Endothelial cell of umbilical vein (primary cell): ENCODE measurements at places on chromosomes 7 and 10. TPM values are rescaled to one million over a fixed set of nuclear protein-coding genes. Genes with fewer than 3 reads are reported as not detected.

Gene LGI1
- total RNA-seq: not detected in 2 replicates

Gene SEM1
- 81.6 and 94.7 TPM in 2 replicates for total RNA-seq

Gene SLC35G1
- total RNA-seq: 3.3 and 4.1 TPM in 2 replicates

Gene RTKN2
- total RNA-seq: 4.8 and 5.5 TPM in 2 replicates

Gene GALNT17
- not detected in 2 replicates for total RNA-seq

Gene ZNF425
- total RNA-seq: 0.93 and 2.0 TPM in 2 replicates

DNA sequence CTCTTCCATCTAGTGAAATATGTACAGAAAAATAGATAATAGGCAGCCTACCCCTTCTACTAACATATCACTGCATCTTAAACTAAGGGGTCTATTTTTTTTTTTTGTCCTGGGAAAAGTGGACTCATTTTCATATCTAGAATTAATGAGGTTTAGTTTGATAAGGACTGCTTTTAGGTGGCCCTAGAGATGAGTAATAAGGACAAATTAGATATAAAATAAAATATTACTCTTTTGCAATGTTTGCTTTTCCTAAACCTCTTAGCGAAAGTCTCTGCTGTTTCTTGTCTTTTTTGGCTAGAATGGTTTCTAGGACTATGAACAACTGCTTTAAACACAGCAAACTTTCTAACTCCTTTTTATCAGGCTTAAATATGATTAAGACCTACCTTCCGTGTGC, 83.7 kb downstream of the CACNB2 start:
- H3K4me3 ChIP-seq: no peak overlapping the region
- DNase-seq: no peak
- H3K27ac ChIP-seq: no peak overlapping the region
- no peaks in the 10 kb centered on the region for H3K36me3 ChIP-seq

DNA sequence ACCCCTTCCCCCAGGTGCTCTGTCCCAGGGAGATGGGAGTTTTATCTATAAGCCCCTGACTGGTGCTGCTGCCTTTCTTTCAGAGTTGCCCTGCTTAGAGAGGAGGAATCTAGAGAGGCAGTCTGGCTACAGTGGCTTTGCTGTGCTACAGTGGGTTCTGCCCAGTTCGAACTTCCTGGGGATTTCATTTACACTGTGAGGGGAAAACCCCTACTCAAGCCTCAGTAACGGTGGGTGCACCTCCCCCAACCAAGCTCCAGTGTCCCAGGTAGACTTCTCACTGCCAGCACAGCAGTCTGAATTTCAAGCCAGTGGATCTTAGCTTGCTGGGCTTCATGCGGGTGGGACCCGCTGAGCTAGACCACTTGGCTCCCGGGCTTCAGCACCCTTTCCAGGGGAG, 143.5 kb upstream of the IMMP2L start:
- H3K36me3 ChIP-seq: no peaks in the 10 kb centered on the region
- no peaks in the 10 kb centered on the region for H3K4me1 ChIP-seq
- H3K27me3 ChIP-seq: peaks cover 2% of the 10 kb centered on the region
- DNase-seq: no peak
- H3K27ac ChIP-seq: no peak overlapping the region

GRCh38 chr10:10854725-10855124, 162.9 kb upstream of the CELF2 start:
- DNase-seq: no peak
- no peaks in the 10 kb centered on the region for H3K27me3 ChIP-seq

GRCh38 chr10:107952649-107953556, 788.4 kb upstream of the SORCS1 start:
- no peak overlapping the region for H3K4me3 ChIP-seq
- DNase-seq: no peak
- H3K27ac ChIP-seq: no peak overlapping the region

- no peaks in the 10 kb centered on the region for H3K4me1 ChIP-seq
- no peak overlapping the region for H3K27ac ChIP-seq
- H3K4me3 ChIP-seq: no peak overlapping the region
- no peak for DNase-seq
- H3K27me3 ChIP-seq: no peaks in the 10 kb centered on the region
- H3K36me3 ChIP-seq: peaks cover 40% of the 10 kb centered on the region
These were observed 103.4 kb downstream of the TRRAP start for GRCh38 chr7:98981701-98982100.

GRCh38 chr10:132103116-132103910, 37.6 kb downstream of the JAKMIP3 start:
- H3K27ac ChIP-seq: no peak overlapping the region
- H3K27me3 ChIP-seq: no peaks in the 10 kb centered on the region
- DNase-seq: no peak
- H3K36me3 ChIP-seq: no peaks in the 10 kb centered on the region
